ENCODE measurements at places on chromosomes 6 and 20.
A peak's percentile ranks its signal among the peaks of the same experiment; 100 is the strongest.

- no peak for DNase-seq
Measured at GRCh38 chr6:137490961-137491360, 3.2 kb downstream of the OLIG3 start.

DNA sequence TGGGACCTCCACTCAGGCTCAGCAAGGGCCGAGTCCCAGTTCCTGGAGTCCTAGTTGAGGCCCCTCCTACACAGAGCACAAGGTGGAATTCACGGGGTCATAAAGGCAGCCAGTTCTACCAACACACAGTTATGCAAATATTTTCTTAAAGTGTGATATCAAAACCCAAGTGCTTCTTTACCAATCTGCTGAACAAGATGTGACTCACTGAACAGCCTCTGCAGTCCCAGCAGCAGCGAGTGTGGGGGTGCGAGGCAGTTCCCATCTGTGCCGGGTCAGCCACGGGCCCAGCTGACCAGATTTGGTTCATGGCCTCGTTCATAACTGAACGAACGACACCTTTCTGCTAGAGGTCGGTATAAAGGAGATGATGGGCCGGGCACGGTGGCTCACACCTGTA lies 4.5 kb upstream of the TCEA2 start:
- no peak for DNase-seq

- DNase-seq = peak; percentile 68
Measured at GRCh38 chr6:44000164-44000842, 126.9 kb downstream of the MRPL14 start.

GRCh38 chr6:168852376-168852884 lies 401.2 kb downstream of the THBS2 start:
- no peak for DNase-seq

DNA sequence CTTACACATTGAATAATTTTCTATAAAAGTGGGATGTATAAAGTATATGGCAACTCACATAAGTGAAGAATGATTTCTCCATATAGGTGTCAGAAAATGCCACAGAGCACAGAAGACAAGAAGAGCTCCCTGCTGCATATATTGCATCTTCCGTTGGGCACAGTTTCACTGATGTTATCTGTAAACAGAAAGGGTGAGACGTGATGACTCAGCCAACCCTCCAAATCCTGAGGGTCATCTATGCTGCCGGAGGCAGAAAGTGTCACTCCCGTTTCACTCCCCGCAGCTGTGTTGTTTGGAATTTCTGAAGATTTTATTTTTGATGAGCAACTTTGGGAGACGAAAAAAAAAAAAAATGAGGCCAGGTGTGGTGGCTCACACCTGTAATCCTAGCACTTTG lies 644.1 kb downstream of the C6orf118 start:
- no peak for DNase-seq

Data from hematopoietic multipotent progenitor cell treated with erythropoietin and hydrocortisone succinate and interleukin-3 and kit ligand, for 17 days (in vitro differentiated cells).